Endothelial cell (in vitro differentiated cells): ENCODE measurements at places on chromosomes 3 and 15. TPM values are rescaled to one million over a fixed set of nuclear protein-coding genes. Genes with fewer than 3 reads are reported as not detected.

DNA sequence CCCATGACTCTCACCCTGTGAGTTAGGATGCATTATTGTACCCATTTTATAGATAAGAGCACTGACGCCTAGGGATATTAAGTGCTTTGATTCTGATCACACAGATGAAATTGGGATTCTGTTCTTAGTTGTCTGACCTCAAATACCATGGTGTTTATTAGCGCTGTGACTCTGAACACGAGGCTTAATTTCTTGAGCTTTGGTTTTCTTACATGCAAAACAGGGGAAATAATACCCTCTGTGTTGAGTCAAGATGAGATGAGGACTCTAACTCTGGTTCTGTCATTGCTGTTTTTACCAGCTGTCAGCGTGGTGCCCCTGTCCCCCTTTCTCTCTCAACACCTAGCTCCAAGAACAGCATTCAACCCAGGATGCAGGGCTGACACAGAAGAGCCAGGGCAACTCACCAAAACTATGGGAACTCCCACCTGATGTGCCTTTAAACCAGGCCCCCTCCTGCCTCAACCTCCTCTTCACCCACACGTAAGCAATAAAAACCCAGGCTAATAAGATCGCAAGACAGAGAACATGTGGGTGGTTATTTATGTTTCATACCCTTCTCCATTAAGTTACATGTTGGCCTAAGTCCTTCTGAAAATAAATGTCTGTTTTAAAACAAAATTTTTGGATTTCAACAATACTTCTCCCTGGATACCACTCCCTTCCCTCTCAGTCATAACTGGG, 100.1 kb upstream of the SPATA12 start:
- no peak for DNase-seq

- no peak for DNase-seq
Measured at GRCh38 chr3:175479175-175479574, 620.0 kb downstream of the NAALADL2 start.

DNA sequence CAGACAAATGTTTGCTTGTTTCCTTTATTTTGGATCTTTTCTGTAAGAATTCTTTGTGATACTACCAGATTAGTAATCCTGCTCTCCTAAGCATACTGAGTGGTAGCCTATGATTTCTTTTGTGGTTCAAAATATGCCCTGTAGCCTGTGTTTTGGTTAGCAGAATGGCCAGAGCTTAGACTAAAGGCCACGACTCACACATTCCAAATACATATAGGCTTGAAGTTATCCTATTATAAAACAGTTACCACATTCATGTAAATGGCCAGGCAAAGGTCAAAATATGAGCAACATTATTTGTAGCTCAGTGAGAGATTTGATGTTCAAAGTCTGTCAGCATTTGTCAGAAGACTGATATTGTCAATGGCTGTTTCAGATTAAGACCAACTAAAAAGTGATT, 84.5 kb downstream of the MITF start:
- no peak for DNase-seq

GABRR3 gene
- not detected for total RNA-seq

DNA sequence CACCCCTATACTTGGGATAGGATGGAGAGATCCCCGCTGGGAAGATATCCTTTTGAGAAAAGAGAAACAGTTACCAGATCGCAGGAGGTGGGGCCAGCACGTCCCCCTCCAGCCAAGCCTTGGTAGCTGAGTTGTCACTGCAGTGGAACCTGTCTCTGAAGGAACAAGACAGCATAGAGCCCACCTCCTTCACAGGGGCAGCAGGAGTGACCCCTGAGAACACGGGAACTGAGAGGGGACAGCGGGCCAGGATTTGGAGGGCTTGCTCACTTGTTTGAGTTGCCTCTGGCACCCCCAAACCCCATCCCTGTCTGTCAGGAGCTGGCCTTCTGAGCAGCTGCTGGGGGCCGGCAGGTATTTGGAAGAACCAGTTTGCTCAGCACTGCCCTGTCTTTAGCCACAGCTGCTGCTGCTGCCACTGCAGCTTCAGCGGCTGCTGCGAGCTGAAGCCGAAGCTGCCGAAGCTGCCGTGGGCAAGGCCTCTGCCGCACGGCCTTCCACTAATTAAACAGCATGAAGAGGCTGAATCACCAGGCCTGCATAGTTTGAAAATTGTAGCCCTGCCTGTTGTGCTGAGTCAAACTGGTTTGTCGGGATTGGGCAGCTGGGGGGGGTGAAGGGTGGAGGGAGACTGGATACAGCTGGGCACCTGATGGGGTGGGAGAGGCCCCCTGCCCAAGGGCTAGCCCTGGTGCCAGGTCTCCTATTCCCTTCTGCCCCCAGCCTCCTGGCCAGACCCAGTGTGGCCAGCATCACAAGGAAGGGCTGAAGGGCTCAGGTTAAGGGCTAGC, 4.0 kb downstream of the EPHB3 start:
- no peak for DNase-seq

- no peak for DNase-seq
Measured at GRCh38 chr3:141699897-141700296, 38.2 kb upstream of the RNF7 start.

- no peak for DNase-seq
Measured at GRCh38 chr3:179544981-179545645, 17.6 kb upstream of the ACTL6A start.

DNA sequence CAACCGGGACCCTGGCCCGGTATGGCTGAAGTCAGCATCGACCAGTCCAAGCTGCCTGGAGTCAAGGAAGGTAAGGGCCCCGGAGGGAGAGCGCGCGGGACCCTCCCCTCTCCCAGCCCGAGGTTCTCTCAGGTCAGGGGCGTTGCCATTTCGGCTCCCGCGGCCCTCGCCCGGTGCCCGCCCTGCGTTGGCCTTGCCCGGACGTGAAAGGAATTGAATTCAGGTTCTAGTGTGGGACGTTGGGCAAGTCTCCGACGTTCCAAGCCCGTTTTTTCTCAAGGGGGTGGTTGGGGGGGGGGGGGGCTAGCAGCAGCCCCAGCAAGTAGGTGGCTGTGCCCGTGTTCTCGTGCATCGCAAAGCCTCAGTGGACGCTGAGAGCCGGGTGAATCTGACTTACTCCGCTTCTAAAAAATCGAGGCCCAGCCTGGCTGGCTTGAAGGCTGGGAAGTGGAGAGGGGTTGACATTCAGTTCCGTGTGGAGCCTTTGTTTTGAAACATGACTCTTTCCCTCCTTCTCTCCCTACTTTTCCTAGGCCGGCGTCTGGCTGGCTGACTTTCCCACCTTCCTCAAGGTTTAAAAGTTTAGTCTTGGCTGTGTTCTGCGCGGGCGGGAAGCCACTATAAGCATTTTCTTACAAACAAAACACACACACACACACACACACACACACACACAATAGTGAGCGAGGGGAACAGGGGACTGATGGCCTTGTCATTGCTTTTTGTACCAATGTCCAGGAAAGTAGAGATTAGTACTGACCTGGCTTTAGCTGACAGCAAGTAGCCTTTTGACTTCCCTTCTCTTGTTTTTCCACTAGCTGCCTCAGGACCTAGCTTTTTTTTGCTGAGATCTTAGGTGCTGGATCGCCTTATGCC, at the start of gene UTS2B:
UTS2B (minus strand) TSS at position 873 of the 876 bp plus-strand sequence. CDS start 48,337 bp downstream, outside the sequence.
- peak; percentile 63 for DNase-seq

PRICKLE2 gene
- total RNA-seq = 5.3 TPM

ATP8B4 gene
- total RNA-seq = 45.8 TPM

GOLGA8T gene
- total RNA-seq = 0.41 TPM

DNA sequence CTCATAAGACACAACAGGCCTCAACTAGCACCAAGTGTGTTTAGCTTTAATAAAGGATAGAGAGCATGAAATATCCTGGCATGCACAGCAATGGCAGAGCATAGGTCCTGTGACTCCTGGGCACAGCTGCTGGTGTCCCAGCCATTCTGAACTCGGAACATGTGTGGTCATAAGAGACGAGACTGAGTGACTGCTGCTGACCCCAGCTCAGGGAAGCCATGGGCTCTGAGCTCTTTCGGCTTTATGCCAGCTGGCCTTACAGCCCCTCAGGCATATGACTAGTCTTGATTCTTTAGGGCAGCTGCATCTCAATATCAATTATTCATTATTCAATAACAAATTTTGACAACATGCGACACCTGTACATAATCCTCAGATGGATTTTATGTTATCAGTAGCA, 62.4 kb upstream of the TOPAZ1 start:
- no peak for DNase-seq
